Lung microvascular endothelial cell (primary cell): ENCODE measurements at places on chromosomes 12 and 14.

- DNase-seq = peak; percentile 28
These were observed 95.6 kb upstream of the DNM1L start for GRCh38 chr12:32583534-32583933.

DNA sequence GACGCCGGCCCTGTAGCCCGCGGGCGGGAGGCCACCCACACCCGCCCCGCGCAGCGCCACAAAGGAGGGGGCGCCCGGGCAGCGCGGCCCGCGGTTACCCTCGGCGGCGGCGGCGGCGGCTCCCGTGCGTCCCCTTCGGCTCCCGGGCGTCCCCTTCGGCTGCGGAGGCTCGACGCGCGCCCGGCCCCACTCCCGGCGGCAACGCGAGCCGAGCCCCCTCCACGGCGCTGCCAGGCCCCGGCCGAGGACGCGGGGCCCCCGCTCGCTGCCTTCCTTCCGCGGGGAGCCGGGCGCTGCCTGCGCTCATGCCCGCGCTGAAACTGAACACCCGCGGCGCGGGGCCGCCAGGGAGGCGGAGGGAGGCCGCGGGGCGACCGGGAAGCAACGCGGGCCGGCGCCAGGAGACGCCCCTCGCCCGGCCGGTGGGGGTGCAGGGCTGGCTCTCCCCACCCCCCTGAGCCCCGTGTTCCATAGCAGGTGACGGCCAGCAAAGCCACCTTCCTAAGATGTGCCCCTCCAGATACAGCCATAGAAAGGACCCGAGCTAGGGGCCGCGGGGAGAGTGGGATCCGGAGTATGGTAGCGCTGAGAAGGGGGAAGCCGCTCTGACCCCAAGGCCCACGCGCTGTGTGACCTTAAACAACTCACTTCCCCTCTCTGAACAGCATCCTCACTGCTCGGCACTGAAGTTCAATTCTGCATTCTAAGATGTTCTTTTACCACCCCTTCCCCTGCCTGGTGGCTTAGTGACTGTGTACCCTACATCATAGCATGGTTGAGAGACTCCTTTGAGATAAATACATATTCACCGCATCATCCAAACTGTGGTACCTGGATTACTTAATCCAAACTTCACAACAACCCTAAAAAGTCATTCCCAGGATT lies 42.8 kb downstream of the KDM2B start:
- DNase-seq = peak; percentile 34

GRCh38 chr12:3125674-3126073 lies 48.5 kb downstream of the TSPAN9 start:
- no peak for DNase-seq

GRCh38 chr14:54589076-54589475 lies 22.1 kb downstream of the SAMD4A start:
- DNase-seq = no peak

- DNase-seq = no peak
These were observed 15.5 kb downstream of the PLEK2 start for GRCh38 chr14:67396381-67396970.

GRCh38 chr12:68259318-68259940 lies 6.0 kb upstream of the IL22 start:
- DNase-seq = peak; percentile 75

DNA sequence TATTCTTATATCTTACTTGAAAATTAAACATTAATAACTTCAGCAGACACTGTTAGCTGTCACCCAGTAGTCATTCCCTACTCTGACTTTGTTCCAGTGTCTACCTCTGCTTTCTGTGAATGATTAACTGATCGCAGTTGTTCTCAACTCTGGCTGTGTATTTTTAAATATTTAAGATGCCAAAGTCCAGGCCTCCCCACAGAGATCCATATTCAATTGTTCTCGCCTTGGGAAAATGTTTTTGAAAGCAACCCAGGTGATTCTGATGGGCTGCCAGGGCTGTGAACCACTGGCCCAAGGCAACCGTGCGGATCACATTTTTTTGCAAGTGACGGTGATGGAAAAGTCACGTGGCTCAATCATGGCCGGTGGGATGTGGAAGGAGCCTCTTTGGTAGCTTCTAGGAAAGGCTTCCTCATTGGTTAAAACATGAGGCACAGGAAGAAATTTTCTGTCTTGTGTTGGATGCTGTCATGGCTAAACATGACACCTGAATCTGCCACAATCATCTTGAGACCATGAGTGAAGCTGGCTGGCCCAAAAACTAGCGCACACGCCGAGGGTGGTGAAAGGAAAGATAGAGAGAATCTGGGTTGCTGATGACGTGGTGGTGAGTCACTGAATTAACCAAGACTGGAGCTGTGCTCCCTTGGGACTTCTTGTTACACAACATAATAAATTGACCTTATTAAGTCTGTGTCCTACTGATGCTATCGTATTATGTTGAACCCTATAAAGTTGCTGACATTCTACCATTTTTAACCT lies 37.2 kb downstream of the RDH12 start:
- DNase-seq = no peak

- peak; percentile 13 for DNase-seq
These were observed 217.3 kb upstream of the EEA1 start for GRCh38 chr12:93146263-93146939.

- no peak for DNase-seq
These were observed 379.1 kb downstream of the NELL2 start for GRCh38 chr12:44497044-44497443.

DNA sequence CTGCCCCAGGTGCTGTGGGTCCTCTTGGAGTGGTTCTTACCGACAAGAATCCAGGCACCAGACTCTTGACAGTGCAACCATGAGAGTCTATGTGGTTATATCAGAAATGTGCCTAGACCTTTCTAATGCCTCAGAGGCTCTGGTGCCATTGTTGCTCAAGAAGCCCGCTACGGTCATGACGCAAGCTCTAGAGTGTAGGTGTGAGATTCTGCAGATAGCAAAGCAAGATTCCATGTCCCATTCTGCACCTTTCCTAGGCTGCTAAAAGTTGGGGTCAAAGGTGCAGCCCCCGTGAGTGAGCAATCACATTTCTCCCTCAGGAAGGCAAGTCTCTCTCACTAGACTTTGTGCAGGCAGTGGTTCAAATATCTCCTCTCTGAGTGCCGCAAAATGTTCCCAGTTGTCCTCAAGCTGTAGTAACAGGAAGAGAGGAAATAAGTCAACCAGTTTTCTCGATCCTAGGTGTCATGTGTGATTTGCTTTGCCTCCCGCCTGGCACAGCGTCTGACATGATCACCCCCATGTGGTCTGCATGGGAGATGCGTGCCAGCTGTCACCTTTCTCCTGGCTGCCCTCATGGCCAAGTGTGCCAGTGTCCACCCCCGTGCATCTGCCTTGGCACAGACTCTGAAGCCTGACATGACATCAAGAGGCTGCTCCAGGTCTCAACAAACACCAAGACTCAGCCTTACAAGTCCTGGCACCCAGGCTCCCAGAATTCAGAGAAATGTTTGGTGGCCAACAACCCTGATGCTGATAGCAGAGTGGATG lies 122.5 kb upstream of the COCH start:
- peak; percentile 20 for DNase-seq

DNA sequence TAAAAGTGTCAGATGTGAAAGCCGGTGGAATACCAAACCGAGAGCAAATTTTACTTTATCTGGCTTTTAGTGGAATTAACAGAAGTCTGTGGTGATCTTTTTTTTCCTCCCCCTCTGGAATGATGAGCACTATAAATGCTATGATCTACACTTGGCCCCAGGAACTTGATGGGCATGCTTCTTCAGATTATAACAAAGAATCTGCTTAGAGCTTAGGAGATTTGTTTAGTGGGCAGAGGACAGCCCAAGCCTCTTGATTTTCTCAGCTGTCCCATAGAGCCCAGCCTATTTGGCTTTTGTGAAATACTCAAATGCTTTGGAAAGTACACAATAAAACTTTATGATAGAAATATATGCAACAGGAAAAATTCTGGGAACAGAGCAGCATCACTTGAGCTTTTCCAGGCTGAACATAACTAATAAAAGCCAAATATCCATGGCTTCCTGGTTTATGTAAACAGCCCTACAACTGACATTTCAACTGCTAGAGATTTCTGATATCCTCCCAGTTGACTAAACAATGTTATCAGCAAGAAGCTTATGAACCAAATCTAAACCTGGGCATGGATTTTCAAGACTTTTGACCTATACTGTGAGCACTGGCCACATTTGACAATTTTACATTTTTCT lies 149.6 kb downstream of the PLXNC1 start:
- DNase-seq = no peak

DNA sequence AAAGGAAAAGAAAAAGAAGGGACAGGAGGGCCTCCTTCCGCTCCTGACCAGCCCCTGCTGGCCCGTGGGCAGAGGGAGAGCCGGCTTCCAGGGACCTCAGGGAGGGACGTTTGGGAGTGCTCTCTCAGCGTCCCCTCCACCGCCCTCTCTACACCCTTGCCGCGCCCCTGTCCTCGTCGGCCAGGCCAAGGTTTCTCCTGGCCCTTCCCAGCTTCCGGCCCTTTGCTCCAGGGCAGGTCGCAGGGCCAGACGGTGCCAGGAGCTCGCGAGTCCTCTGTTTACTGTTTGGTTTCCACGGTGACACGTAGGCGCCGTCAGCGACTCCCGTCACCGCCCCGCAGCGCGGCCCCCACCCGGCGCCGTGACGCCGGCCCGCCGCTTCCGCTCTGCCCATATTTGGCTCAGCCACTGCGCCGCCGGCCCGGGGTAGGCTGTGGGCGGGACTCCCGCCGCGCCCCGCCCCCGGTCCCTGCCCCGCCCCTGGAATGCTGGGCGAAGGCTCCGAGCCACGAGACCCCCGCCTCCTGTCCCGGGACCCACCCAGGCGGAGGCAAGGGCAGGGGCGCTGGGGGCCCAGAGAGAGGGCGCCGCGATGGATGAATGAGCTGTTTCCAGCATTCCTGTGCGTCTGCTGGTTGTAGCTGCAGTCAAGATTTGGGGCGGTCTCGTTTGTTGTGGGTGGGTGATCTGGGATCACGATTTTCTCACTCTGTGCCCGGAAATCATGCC lies 15.5 kb downstream of the FOS start:
- peak; percentile 97 for DNase-seq

DNA sequence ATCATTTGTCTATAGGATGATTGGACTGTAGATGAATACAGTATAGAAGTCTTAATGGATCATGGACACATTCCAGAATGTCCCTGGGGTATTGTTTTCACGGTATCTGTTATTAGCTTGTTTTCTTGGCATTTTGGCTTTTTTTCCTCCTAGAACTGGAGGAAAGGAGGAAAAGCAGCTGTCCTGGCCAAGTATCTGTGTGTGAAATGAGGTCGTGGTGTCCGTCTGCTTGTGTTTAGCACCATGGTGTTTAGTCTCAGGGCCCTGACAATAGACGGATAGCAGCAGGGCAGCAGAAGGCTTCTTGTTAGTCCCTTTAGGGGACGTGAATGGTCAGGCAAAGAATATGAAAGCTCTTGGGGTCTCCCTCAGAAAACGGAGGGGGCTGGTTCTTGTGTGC lies 21.2 kb downstream of the FGF6 start:
- DNase-seq = no peak

GRCh38 chr14:100709289-100710284 lies 17.1 kb upstream of the DLK1 start:
- DNase-seq = peak; percentile 14

DNA sequence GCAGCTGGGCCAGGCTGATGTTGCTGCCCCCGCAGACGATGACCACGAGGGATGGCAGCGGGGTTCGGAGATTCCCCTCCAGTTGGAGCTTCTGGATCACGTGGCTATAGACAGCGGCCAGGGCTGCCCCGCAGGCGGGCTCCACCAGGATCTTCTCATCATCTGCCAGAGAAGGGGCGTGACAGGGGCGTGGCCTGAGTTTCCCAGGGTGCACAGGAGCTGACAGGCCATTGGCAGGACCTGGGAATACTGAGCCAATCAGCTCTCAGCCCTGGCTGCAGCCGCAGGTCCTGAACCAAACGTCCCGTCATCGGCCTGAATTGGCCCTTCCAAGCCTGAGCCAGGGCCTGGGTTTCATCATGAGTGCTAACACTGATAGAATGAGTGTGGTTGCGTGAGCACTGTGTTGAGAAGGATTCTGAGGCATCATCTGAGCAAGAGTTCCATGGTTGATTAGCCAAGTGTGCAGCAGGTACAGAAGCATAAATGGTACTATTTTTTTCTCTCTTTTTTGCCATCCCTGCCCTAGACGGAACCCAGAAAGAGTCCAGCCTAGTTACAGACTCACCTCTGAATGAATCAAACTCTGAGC lies 10.6 kb downstream of the SDS start:
- no peak for DNase-seq

DNA sequence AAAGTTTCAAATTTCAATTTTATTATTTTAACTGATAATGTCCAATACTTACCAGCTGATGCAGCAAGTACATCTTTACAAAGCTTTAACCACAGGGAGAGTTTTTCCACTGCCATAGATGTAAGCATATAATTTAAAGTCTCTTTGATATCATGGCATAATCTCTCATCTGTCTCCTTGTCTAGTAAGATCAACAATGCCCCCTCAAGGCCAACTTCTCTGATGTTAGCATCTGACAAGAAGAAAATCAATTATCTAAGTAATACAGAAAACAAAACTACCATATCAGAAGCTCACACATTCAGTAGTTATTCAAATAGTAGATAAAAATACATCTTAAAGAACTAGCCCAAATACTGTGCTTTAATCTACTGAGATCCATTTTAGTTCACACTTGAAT lies 94.2 kb downstream of the HEATR5A start:
- DNase-seq = peak; percentile 7

- DNase-seq = no peak
These were observed 622.9 kb downstream of the DIO2 start for GRCh38 chr14:79588398-79588797.

GRCh38 chr12:109833307-109834189 lies at the start of gene TRPV4:
Gene TRPV4, minus strand, starts transcription at chr12:109833398. Its CDS starts 18,602 bp downstream, at chr12:109814796.
- peak; percentile 64 for DNase-seq
